ENCODE measurements at places on chromosomes 12 and 14.

GRCh38 chr12:52517888-52518287 is 2.3 kb downstream of the KRT5 start:
- no peak for DNase-seq

DNA sequence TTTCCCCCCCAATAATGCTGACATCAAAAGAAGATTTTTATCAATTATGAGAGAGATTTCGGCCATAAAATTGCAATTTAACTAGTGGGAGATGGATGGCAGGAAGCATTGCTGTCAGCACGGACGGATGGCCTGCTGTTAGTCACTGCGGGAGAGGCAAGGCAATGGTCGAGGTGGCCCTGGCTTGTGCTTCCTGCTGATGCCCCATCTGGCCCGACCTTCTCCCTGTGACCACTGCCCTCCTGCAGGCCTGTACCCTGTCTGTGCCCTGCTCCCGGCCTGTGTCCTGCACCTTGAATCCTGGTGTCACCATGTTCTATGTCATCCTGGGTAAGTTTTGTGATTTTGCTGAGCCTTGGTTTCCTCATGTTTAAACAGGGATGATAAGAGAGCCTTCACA is 67.6 kb downstream of the ADCK1 start:
- no peak for DNase-seq

GRCh38 chr14:40113671-40114070 is 681.4 kb upstream of the FBXO33 start:
- no peak for DNase-seq

DNA sequence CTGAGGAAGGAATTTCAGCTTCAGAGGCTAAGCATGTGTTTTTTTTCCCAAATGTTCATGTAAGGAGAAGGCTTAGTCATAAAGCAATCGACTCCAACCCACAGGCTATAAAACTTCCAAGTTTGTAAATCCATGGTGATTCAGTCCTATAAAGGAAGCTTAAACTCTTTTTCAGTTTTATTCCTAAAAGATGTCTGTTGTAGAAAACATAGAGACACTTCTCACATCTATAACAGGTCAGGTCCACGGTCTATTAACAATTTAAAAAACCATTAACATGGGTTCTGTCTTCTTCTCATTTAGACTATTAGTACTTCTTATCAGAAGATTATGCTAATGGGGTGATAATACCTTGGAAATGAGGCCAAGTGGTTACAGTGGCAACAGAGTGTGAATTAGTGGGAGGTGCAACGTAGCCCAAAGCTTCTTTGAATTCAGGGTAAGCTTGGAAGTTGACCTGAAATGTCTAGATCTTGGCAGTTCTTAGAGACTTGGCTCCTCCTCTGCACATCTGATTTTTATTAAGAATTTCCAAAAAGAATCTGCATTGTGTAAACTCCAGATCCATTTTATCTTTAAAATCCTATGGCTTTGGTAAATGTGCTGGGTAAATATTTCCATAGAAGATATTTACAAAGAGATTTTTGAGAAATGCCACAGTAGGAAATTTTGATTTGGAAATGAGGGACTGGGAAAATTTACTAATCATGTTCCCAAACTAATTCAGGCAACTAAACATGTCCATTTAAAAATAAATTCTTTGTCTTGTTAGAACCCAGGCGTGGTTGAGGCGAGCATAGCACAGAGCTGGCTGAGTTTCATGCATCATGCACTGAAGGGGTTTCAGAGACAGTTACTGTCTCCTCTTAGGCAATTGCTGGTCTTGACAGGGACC is 86.4 kb downstream of the EML1 start:
- no peak for DNase-seq

DNA sequence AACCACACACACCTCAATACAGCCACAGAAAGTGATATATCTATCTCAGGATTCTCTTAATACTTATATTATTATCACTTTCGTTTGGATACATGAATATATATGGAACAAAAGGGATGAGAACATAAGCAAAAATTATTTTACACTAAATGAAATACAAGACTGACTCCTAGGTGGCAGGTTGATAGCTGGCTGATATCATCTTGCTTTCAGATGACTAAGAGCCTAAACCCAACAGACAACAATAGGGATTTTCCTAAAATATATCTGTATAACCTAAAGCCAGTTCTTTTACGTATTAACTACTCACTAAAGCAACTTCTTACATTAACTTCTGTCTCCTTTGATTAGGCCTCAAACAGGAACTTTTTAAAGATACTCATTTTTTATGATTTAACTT is 65.1 kb downstream of the BAZ1A start:
- DNase-seq, result no peak

DNA sequence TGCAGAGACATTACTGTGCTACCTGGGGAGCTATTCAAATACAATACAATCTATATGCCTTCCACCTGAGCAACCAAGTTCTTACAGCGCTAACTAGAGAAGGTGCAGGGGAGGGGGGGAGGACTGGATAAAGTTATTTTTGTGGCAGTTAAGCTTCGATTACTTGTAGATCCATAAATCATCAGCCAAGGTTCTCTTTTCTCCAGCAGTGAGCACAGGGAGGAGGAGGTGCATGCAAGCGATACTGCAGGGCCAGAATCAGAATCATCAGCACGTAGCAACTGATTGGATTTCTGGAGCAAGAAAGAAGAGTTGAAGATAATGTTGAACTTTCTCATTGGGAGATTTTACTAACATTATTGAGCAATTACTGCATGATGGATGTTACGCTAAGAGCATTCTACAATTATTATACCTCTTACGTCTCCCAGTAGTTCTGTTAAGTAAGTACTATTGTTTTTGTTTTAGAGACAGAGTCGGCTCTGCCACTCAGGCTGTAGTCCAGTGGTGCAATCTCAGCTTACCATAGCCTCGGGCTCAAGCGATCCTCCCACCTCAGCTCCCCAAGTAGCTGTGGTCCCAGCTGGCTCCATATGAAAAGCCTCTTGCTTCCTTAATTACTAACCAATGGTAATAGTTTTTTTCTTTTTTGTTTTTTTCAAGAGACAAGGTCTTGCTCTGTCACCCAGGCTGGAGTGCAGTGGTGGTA is 74.6 kb upstream of the EEA1 start:
- no peak for DNase-seq

GRCh38 chr12:13583630-13584029 is 387.1 kb downstream of the EMP1 start:
- DNase-seq, result no peak

DNA sequence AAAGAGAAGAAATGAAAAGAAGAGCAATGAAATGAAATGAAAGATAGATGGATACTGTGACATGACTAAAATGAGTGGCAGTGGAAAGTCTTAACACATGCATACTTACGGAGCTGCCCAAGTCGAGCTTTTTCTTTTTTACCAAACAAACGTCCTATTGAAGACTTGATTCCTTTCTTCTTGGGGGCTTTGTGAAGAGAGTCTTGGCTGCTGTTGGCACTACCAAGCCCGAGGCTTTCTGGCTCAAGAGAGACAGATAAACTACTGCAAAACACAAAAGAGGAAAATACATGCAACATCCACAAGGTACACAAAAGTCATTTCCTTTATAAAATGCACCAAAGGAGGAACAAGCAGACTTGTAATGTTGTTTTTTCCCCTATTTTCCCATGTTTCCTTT is 261.2 kb downstream of the ACSS3 start:
- DNase-seq, result no peak

- DNase-seq, result no peak
These were observed 145.7 kb downstream of the GALC start for GRCh38 chr14:87847216-87847755.

GRCh38 chr12:127411166-127411915 is 855.6 kb upstream of the TMEM132C start:
- DNase-seq, result no peak

DNA sequence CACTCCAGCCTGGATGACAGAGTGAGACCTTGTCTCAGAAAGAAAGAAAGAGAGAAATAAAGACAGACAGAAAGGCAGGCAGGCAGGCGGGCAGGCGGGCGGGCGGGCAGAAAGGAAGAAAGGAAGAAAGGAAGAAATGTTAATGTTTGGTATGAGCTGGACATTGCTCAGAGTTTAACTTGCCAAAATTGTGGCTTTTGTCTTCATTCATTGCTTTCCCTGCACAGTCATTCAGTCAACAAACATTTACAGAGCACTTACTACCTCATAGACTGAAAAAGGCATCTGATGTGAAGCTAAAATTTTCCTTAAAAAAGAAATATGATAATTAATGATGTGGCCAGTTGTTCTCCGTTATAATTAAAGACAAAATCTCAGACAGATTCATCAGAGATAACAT is 247.1 kb downstream of the SPTSSA start:
- no peak for DNase-seq

- no peak for DNase-seq
These were observed 32.5 kb upstream of the PLEKHG6 start for GRCh38 chr12:6277982-6278438.

- DNase-seq, result no peak
These were observed 38.0 kb upstream of the BCL7A start for GRCh38 chr12:121983536-121984210.

DNA sequence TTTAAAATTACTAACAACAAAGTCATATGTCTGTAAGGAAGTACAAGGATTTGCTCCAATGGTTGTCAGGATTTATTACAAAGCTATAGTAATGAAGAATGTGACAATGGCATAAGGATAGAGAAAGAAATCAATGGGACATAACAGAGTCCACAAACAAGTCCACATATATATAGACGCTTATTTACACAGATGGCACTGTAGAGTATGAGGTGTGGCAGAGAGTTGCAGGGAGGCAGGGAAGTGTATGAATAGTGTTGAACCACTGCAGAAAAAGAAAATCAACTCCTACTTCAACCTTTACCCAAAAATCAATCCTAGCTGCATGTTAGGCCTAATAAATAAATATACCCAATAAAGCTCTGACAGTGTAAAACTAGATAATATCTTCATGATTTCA is 21.3 kb downstream of the SOS2 start:
- no peak for DNase-seq

DNA sequence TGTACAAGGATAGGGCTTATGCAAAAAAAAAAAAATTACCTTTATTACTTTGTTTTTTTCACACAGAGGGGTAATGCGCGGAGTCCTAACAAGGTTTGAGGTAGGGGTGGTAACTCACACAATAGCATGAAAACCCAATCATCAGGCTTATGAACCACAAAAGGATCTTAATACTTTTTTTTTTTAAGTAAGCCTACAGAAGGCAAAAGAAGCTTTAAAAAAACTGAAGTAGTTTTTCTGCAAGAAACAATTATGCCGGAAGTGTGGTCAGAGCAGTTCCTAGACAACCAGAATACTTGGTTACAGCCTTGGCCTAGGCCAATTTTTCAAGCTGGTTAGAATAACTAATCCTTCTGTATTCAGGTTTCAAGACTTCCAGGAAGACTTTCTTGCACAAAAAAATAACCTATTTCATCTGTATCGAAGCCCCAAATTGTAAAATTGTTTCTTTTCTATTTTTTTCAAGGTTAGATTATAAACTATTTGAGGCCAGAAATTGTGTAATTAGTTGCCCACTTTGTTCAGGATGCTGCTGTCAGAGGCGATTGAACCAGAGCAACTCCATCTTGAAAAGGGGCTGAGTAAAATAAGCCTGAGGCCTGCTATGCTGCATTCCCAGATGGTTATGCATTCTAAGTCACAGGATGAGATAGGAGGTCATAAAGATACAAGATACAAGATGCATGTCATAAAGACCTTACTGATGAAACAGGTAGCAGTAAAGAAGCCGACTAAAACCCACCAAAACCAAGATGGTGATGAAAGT is 1.8 kb upstream of the GNS start:
- DNase-seq, result no peak

GRCh38 chr12:22409377-22410164 is 75.1 kb upstream of the ST8SIA1 start:
- no peak for DNase-seq

GRCh38 chr12:100024974-100025555 is 40.3 kb upstream of the ANKS1B start:
- DNase-seq, result no peak

DNA sequence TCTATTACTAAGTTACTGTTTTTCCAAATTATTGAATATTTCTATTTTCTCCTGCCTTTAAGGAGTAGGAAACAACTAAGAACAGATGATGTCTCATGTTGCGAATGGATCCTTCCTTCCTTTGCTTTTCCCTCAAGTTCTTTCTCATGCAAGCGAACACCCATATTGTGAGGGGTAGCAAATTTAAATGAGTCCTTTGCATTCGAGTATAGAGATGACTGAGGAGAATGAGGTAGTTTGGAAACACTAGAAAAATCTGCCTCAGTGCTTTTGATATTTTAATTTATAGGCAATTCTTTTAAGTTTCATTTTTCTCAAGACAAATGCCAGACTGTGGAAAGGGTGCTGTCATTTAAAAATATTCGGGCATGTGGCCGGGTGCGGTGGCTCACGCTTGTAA is 56.1 kb downstream of the TRAF3 start:
- no peak for DNase-seq

- DNase-seq, result no peak
These were observed 14.3 kb upstream of the PAPLN start for GRCh38 chr14:73223049-73223448.

DNA sequence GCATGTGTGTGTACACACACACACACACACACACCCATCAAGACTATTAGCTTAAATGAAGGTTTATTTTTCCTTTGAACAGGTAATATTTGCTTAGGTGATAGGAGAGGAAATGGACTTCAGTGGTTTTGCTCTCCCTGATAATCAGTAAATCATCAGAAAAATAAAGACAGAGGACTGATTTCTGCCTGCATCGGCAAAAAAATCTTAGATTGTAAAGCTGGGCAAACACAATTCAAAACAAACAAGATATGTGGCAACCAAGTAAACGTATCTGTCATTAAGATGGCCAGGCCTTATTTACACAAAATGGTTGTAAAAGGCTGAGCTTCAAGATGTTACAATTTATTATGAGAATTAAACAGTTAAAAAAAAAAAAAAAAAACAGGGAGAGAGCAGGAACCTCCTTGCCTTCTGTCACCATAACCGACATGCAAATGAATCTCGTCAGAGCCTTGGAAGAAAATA is 31.3 kb downstream of the PRKD1 start:
- no peak for DNase-seq

DNA sequence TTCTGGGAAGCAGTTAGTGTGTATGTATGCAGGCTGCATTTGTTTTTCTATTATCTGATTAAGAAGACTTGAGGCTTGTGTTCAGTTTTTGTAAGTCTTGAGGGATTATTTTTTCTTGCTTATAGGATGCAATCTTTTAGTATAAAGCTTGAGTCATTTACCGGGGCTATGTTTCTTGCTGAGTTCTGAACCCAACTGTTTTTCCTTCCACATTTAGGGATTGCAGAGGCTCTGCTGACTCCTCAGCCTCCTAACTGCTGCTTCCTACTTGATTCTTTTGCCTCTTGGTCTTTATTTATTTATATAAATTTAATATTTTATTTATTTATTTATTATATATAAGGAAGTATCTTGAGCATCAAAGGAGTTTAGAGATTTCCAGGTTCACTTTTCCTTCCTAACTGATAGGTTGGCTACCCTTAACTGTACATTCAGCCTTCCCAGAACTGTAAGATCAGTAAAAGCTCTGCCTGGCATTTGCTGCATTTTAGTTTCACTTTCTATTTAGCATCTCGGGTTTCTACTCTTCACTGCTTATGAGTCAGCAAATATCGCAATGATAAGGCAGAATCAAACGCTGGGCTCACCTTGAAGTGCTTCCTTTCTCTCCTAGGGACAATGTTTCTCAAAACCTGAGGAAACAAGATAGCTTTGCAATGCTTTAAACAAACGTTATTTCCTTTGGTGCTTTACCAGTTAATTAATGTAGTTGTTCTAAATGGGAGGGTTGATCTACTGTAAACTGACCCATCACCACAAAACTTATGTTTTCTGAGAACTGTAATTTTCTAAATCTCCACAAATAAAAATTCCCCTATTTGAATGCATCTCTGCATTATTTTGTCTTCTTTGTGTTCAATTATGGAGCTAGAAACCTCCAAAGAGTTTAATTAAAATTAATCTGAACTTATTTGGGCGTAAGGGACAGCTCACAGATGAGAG is 1183.7 kb upstream of the TMEM132C start:
- DNase-seq, result no peak
